ENCODE measurements at places on chromosomes 11 and 22.

DNA sequence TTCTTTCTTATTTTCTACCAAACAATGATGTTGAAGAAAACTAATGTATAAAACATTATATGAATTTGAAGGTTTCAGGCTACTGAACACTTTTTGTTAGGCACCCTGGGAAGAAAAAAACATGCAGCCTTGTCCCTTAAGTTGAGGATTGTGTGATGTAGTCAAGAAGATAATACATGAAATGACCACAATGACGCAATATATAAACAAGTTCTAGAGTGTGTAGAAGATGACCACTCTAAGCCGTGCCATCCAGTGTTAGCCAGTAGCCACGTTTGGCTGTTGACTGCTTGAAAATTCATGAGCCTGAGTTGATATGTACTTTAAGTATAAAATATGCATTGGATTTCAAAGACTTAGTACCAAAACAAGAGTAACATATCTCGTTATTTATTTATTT, 16.2 kb downstream of the SWAP70 start:
- DNase-seq, result no peak

DNA sequence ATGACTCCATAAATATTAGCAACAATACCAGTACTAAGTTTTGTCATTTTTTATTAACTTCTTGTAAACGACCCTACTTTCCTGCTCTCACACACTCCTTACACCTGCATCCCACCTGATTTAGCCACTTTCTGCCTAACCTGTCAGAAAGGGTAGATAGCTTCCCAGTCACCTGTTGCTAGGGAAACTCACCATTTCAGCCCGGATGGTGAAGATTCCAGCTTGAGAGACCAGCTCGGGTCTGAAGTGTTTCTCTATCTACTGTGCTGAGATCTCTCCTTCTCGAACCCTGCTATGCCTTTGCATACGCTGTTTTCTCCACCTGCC, at the start of gene PARVG:
TSS of gene PARVG (plus strand) at position 220 of the 327 bp plus-strand sequence. CDS start 2,405 bp downstream, outside the sequence.
- no peak for DNase-seq

- DNase-seq, result no peak
Observed at GRCh38 chr11:31480930-31481329, 28.5 kb downstream of the IMMP1L start.

DNA sequence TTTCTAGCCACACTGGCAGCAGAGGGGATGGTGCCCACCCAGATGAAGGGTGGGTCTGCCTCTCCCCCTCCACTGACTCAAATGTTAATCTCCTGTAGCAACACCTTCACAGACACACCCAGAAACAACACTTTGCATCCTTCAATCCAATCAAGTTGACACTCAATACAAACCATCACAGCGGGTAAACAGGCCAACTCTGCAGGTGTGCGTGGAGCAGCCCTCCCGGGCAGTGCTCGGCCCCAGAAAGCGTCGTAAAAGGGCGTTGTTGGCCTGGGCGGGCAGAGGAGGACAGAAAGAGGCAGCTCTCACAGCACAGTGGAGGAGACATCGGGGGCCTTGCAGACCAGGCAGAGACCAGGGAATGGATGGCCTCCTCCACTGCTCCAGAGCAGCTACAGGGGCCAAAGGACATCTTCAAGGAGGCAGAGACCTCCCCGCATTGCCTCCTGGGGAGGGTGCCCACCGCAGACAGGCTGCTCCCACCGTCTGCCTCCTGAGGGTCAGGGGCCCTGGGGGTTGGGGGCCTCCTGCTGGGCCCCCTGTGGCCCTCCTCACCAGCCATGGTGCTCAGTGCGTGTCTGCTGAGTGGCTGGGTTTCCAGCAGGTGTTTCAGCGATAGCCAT, 56.1 kb upstream of the FADD start:
- no peak for DNase-seq

GRCh38 chr11:104672897-104673296, 225.4 kb downstream of the CASP12 start:
- no peak for DNase-seq

- no peak for DNase-seq
Observed at GRCh38 chr22:45880091-45880715, 96.8 kb downstream of the WNT7B start.

- no peak for DNase-seq
Observed at GRCh38 chr11:117281869-117282268, 9.3 kb upstream of the BACE1-AS start.

- DNase-seq, result no peak
Observed at GRCh38 chr22:50483977-50484853, 2.4 kb upstream of the MIOX start.

DNA sequence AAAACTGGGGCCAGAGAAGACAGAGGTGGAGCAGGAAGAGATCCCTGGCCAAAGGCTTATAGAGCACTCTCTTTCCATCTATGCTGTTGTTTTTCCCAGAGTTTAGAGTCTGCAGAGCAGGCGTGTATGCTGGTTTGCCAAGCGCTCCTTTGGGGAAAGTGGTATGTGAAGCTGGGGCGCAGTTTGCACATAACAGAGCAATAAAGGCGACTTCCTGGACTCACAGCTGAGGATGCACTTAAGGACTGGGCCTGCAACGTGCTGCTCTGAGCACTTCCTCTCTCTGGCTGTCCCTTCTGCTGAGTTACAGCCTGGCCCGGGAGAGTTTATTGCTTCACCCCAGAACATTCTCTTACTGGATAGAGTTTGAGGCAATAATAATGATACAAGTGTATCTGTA, 41.7 kb downstream of the THAP12 start:
- no peak for DNase-seq

DNA sequence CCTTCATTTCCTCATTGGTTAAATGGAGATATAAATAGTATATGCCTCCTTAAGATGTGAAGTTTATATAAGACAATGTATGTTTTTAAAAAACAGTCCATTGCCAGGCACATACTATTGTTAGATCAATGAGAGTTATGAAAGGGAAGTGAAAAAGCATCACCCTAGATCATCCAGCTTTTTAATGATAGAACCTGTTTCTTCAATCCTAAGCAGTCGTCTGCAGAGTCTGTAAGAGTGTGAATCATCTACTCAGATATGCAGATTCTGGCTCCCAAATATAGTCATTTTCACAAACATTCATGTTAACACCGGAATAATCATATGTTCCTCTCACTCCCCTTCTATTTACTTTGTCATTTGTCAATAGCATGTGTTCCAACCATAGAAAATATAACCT, 65.3 kb upstream of the SLN start:
- DNase-seq, result no peak

GRCh38 chr11:101775033-101775432, 139.8 kb upstream of the CEP126 start:
- no peak for DNase-seq

DNA sequence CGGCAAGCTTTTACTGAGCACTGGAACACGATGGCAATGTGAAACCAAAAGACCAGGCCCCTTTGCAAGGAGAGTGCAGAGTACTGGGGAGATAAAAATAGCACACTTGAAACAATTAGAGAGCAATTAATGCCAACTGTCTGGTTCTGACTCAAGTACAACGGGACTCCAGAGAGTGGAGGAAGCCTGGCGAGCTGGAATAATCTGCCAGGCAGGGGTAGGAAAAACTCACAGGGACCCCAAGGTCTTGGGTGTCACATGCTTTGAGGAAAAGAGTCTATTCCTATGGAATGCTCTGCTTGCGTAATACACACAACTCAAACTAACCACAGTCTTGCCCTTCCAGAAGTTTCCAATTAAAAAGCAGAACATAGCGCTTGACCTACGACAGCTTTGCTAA, 113.0 kb upstream of the CLMP start:
- no peak for DNase-seq

- no peak for DNase-seq
Observed at GRCh38 chr11:134497586-134497985, 85.5 kb upstream of the B3GAT1 start.

DNA sequence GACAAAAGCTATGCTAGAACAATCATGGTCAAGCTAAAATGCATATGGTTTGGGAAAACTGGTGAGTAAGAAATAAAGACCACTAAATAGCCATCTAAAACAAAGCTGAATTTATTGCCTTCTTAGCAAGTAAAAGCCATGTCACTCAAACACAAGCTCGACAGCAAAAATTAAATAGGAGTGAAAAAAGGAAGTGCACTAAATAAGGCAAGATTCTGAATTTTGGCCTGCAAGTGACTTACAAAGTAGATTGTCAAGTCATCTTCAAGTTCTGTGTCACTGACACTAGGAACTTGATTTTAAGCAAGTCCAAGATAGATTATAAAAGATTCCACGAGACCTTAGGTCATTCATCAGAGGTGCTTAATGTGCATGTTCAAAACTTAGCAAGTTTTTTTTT, 27.4 kb downstream of the TUG1 start:
- no peak for DNase-seq

GRCh38 chr22:19892257-19892879, 37.7 kb upstream of the GNB1L start:
- no peak for DNase-seq

GRCh38 chr11:111836162-111836561, 35.2 kb downstream of the ALG9 start:
- no peak for DNase-seq

DNA sequence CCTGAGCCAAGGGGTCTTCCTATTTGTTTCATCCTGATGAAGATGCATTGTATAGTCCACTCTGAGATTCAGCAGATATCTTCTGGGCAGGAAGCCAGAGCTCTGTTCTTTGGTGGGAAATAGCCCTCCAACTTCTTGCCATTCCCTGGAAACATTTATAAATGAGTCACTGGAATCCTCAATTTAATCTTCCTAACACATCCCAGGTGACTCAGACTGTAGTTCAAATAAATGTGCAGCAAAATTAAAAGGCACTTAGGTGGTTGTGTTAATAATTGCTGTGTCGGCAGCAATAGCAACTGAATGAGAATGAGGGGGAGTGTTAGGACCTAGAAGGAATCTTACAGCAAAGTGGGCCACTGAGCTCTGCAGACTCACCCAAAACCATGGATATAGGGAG, 108.6 kb downstream of the INSC start:
- no peak for DNase-seq

DNA sequence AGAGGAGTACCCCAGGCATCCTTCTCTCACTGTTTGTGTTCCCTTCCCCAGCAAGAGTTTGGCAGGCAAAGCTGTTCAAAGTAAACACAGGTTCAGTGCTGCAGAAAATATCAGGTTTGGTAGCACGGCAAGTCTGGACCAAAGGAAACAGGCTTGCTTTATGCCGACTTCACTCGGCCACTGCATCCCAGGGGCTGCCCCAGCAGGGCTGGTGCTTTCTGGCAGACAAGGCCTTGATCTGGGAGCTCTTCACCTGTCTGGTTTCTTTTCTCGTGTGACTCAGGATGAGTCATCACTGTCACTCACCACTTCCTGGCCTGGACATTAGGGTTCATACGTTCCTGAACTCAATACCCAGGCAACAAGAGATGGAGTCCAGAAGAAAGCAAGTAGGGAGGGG, 52.6 kb upstream of the NAV2 start:
- no peak for DNase-seq

DNA sequence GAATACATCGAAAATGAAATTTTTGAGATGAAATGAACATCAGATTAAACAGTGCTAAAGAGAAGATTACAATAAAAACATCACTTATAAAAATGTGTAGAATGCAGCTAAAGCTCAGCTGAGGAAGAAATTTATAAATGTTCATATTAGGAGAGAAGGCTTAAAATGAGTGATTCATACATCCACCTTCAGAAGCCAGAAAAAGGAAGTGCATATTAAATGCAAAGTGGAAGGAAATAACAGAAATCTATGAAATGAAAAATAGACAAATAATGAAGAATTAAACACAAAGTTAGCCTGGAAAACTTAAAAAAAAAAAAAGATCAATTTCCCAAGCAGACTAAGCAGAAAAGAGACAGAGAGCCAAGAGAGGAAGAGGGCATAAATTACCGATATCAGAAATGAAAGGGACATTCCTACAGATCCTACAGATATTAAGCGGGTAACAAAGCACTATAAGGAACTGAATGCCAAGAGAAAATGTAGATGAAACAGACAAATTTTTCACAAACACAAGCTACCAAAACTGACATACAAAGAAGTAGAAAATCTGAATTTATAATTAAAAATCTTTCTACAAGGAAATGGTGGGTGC, 7.2 kb upstream of the MOB2 start:
- no peak for DNase-seq

DNA sequence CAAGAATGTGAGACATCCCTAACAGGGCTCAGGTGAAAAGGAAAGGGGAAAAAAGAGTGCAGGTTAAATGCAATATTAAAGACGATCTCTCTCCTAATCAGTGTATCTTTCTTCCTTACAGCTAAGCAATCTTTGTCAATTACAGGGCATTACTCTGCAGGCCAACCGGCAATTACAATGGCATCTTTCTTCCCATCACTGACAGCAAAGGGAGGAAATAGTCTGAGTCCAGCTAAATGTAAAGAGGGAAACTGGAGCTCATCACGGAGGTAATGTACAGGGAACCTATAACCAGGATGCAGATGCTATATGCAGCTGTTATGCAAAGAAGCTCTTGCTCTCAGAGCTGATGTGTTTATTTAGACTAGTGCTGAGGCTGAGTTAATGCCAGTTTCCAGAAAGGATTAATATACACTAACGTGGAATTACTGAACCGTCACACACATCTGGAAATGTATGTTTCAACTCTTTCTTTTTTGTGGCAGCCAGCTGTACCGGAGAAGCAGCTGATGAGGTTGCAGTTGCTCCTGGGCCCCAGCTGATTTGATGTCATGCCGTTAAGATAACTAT, 121.6 kb downstream of the KIRREL3 start:
- DNase-seq, result no peak

GRCh38 chr11:72140661-72141060, 5.1 kb downstream of the FOLR3 start:
- DNase-seq, result no peak

DNA sequence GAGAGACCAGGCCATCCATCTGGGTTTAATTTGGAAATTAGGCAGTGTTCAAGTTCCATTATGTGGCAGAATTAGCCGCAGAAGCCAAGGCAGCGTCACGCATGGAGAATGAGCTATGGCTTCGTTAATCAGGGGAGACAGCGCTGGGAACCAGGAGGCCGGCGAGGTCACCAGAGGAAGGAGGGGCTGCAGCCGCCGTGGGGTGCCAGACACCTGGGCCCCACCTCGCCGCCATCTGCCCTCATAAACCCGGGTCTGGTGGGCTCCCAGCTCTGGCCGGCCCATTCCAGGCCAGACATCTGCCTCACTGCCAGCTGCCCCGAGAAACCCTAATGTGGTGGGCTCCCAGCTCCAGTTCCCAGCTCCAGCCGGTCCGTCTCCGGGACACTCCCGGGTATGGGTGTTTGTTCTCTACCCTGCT, 676.9 kb downstream of the BRD1 start:
- no peak for DNase-seq

- DNase-seq, result no peak
Observed at GRCh38 chr11:46850829-46851380, 4.8 kb upstream of the CKAP5 start.

DNA sequence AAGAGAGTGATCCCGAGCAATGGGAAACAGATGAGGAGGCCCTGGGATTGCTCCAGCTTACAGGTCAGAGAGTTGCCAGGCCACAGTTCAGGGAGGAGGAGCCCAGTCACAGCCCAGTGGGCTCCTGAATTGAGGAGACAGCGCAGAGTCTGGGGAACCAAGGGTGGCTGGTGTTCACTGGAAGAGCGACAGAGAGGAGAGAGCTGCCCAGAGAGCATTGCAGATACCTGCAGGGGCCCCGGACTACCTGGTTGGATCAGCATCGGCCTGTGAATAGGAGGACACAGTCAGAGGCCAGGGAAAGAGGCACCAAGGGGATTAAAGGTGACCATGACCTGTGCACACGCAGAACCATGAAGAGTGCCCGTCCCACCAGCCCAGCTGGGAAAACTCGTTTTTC, 648.6 kb downstream of the TBC1D22A start:
- no peak for DNase-seq

All from hematopoietic multipotent progenitor cell treated with erythropoietin and hydrocortisone succinate and interleukin-3 and kit ligand, for 17 days (in vitro differentiated cells).